ENCODE measurements at places on chromosomes 4 and X. TPM values are rescaled to one million over a fixed set of nuclear protein-coding genes. Genes with fewer than 3 reads are reported as not detected.

DNA sequence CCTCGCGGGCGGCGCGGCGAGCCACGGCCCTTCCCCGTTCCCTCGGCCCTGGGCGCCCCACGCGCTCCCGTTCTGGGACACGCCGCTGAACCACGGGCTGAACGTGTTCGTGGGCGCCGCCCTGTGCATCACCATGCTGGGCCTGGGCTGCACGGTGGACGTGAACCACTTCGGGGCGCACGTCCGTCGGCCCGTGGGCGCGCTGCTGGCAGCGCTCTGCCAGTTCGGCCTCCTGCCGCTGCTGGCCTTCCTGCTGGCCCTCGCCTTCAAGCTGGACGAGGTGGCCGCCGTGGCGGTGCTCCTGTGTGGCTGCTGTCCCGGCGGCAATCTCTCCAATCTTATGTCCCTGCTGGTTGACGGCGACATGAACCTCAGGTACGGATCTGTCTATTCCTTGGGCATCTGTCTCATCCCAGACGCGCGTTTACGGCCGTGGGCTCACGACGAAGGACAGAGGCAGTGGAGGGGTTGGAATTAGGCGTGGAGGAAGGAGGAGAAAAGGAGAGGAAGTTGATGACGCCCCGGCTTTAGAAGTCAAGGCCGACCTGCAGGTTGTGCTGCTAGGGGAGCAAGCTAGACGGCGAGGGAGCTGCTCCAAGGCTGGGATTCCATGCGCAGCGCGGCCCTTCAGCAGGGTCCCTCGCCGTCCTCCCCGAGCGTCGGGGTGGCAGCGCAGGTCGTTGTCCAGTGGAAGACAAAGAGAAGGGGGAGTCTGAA, 792 bp downstream of the SLC10A4 start:
- DNase-seq = no peak

GRCh38 chrX:151762802-151763201, 28.3 kb downstream of the CNGA2 start:
- no peak for DNase-seq

GRCh38 chr4:41177016-41177415, 37.3 kb downstream of the APBB2 start:
- DNase-seq = no peak

- no peak for DNase-seq
These were observed 330.3 kb upstream of the NOCT start for GRCh38 chr4:138685316-138685715.

DNA sequence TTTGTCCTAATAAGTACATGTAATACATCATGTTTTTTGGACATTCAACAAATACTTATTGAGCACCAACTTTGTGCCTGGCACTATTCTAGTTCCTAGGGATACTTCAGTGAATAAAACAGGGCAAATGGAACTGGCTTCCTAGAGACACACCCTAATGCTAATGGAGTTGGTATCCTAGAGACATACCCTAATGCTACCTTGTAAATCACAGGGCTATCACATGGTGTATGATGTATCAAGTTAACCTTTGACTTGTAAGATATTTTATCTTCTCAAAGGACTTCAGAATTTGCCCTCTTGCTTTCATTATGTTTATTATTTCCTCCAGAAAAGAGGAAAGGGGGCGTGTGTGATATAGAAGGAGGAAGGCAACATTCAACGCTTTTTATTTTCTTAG, 10.1 kb downstream of the GK start:
- no peak for DNase-seq

DNA sequence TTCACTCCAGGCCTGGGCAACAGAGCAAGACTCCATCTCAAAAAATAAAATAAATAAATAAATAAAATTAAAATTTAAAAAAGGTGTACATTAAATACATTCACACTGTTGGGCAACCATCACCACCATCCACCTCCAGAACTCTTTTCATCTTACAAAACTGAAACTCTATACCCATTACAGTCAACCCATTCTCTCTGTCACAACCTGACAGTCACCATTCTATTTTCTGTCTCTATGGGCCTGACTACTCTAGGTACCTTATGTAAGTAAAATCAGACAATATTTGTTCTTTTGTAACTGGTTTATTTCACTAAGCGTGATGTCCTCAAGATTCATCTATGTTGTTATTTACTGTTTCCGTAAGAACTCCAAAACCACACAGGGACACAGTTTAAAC, 59.6 kb downstream of the FRYL start:
- DNase-seq = no peak

DNA sequence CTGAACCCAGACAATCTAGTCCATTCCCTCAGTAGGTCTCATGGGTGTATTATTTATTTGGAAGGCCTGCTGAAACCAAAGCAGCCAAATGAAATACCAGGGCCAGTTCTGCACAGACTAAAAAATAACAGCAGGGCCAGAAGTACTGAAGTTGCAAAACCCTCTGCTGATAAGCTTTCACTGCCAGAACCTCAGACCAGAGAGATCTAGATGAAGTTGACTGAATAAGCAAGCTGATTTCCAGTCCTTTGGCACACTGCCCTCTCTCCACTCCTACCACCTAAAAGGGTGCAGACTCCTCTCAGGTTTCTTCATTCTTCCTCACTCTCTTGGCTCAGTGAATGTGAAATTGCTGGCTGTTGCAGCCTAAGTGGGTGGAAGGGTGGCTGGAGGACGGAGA, 276.7 kb upstream of the KLF3 start:
- DNase-seq = peak; percentile 88

DNA sequence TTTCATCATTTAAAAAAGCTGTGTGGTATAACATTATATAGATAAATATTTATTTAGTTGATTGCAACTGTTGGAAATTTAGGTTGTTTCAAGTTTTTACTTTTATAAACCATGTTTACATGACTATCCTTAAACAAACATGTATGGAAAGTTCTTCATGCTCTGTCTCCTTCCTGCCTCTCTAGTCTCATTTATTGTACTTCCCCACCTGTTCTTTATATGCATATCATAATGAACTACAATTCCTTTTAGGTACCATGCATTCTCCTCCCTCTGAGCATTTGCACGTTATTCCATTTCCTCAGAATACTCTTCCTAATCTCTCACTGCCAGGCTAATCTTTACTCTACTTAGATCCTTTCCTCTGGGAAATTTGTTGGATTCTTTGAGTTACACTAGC, 16.9 kb upstream of the ADH6 start:
- DNase-seq = no peak

The TRIM61 gene
- total RNA-seq = not detected

The VEGFC gene
- 18.6 TPM for total RNA-seq

The NPFFR2 gene
- total RNA-seq = not detected

The FOXR2 gene
- not detected for total RNA-seq

The PAGE4 gene
- not detected for total RNA-seq
